ENCODE measurements at places on chromosomes 13 and 19.
A peak's percentile ranks its signal among the peaks of the same experiment; 100 is the strongest.

- DNase-seq: no peak
Observed at GRCh38 chr19:50791594-50792271, 1.5 kb downstream of the ACP4 start.

- no peak for DNase-seq
Observed at GRCh38 chr19:34309368-34310138, 55.2 kb downstream of the GARRE1 start.

GRCh38 chr19:32862741-32863140 lies 6.8 kb downstream of the SLC7A9 start:
- DNase-seq: no peak

DNA sequence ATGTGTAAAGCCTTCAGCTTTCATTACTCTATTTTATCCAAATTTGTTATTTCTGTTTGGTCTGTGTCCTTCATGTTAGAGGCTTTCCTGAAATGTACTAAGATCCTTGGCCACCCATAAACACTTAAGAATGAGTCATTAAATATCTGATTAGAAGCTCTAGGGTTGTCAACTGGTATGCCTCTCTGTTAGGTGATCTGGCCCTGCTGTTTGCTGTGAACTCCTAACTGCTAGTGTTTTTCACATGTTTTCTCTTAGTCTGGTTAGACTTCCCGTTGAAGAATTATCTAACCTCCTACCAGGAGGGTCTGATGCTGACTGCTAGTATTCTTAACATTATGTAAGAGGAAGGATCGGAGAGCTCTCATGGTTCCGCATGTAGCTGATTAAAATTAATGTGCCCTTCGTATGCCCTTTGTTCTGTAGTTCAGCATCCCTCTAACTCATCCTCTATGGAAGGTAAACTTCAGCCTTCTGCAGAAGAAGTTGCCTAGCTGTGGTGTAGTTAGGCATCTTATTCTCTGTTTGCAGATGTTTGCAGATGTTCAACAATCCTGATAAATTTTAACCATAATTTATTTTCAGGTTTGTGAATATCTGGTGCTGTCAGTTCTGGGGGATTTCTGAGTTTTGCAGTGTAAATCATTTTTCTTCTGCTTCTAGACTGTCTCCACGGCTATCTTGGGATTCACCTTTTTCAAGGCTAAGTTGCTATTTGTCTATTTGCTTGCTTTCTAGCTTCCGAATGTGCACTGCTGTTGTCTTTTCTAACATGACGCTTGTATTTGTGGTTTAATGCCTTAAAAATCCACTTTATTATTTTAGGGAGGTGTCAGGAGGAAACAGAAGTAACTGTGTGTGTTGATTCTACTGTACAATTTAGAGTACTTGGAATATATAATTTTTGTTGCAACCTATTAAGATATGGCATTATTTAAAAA lies 207.2 kb upstream of the SPRY2 start:
- DNase-seq: no peak

DNA sequence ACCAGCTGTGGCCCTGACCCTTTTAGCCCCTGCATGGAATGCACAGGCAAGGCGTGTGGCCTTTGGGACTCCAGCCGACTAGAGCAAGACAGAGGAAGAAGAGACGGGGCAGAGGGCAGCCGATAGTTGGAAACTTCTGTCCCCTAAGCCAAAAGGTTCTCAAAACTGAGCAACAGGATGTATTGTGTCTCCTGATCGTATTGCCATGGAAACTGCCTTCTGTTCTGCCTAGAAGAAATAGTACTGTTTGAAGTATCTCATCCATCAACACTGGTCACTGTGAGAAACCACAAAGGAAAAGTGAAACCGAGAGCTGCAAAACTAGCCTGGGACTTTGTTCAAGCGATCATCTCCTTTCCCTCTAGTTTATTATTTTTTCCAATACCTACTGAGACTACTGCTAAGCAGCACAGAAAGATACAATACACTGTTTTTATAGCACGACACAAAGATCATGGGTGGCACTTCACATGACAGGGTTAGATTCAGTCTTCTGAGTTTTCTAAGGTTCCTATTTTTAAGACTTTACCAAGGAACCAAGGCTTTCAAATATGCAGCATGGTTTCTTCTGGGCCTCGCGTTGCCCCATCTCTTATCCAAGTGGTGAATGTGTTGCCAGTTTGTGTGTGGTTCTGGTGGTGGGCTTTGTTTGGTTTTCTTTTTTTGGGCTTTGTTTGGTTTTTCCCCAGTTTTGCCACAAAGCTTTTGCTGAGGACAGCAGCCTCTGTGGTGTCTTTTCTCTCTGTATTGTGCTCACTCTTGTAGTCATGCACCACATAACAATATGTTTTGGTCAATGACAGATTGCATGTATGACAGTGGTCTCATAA lies 49.3 kb upstream of the GPR183 start:
- DNase-seq: no peak

DNA sequence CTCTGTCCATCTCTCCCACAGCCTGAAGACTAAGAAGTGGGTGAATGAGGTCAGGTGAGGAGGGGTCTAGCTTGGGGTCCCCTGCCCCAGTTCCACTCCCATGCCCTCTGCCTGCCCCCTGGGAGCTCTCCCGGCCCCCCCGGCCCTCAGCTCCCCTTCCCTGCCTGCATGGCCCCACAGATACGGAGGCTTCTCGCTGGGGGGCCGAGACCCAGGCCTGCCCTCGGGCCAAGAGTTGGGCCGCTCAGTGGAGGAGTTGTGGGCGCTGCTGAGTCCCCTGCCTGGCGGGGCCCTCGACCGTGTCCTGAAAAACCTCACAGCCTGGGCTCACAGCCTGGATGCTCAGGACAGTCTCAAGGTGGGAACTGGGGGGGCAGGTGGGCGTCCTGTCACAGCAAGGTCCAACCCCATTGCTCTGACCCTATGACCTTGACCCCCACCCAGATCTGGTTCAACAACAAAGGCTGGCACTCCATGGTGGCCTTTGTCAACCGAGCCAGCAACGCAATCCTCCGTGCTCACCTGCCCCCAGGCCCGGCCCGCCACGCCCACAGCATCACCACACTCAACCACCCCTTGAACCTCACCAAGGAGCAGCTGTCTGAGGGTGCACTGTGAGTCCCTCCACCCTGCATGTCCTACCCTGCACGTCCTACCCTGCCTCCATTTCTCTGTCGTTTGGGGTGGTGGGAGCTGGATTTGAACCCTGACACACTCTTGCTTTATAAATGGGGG lies 10.9 kb upstream of the ARHGAP45 start:
- DNase-seq: no peak

DNA sequence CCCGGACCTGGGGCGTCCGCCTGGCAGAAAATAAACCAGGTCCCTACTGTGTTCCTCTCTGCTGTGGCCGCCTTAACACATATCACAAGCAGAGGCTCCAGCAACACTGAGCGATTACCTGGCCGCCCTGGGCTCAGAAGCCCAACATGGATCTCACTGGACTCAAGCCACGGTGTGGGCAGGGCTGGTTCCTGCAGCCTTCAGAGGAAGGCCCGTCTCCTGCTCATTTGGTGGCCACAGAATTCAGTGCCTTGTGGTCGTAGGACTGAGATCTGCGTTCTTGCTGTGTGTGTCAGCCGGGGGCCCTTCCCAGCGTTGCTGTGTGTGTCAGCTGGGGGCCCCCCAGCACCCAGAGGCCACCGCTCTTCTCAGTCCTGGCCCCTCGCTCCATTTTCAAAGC lies 30.2 kb downstream of the C2CD4C start:
- DNase-seq: no peak

GRCh38 chr13:75399168-75399878 lies 82.6 kb downstream of the TBC1D4 start:
- no peak for DNase-seq

GRCh38 chr13:28467034-28467433 lies 27.9 kb downstream of the FLT1 start:
- no peak for DNase-seq

- DNase-seq: peak; percentile 22
Observed at GRCh38 chr13:101144808-101145419, 271.4 kb downstream of the NALCN start.

DNA sequence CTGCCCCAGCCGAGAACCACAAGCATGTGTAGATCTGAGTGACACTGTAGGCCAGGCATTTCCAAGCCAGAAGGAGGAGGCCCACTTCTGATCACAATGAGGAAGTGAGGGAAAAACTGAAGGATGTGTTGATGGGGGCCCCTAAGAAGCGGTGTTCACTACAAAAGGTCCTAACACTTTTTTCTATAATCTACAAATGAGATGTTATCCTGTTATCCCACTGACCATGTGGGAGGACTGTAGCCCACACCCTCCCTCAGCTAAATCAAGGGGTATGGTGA lies 99.0 kb upstream of the MCF2L start:
- no peak for DNase-seq

- no peak for DNase-seq
Observed at GRCh38 chr19:35098413-35099049, 17.1 kb upstream of the FXYD3 start.

DNA sequence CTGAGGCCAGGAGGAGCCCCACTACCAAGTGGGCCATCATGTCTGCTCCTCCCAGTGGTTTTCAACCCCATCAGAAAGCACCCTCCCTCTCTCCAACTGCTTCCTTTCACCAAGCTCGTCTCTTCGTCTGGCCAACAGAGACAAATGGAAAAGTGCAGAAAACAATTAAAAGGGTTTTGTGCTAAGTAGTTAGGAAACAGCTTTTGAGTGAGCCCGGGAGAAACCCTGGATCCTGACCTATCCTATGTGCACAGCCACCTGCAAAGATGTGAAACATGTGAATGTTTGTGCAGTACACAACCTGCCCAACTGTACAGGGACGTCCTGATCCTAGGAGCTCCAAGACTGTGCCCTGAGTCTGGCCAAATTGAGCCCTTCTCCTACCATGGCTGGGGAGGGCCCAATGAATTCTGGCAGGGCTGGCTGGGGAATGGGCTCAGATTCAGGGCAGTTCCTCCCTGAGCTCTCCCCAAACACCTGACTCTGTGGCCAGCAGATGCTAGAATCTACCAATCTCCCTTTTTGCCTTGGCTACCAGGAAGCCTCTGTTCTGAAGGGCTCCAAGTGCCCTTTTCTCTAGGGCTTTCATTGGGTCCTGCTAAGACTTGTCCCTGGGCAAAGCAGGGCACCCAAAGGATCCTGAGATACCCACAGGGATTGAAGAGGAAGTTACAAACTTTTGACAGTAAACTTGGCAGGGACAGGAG lies 7.9 kb downstream of the TLE5 start:
- DNase-seq: no peak

GRCh38 chr19:12667731-12668302 lies 1.2 kb downstream of the WDR83 start:
- no peak for DNase-seq

- no peak for DNase-seq
Observed at GRCh38 chr13:113126265-113127150, 3.9 kb downstream of the F10 start.

DNA sequence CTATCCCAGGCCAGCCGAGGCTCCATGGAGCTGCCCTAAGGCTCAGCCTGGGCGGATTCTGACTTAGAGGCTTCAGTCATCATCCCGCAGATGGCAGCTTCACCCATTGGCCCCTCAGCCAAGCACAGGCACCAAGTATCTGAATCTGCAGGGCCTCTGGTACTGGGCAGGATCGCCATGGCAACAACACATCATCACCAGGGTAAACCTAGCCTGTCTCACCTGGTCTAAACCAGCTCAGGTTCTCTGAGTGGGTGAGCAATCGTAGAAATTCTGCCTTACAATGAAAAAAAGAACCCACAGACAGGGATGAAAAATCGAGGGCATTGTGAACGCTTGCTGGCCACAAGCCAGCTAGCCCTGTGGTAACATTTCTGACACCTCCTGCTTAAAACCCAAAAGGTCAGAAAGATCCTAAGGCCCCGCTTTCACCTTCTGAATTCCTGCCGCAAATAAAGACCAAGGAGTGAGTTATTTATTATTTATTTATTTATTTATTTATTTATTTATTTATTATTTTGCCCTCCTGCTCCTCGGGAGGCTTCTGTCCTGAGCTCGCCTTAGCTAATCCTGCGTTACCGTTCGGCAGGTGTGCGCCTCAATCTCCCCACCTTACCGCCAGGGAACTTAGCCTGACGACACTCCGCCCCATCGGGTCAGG lies 12.0 kb upstream of the CEACAM21 start:
- DNase-seq: no peak

- no peak for DNase-seq
Observed at GRCh38 chr13:28161370-28161769, 23.0 kb downstream of the PAN3 start.

DNA sequence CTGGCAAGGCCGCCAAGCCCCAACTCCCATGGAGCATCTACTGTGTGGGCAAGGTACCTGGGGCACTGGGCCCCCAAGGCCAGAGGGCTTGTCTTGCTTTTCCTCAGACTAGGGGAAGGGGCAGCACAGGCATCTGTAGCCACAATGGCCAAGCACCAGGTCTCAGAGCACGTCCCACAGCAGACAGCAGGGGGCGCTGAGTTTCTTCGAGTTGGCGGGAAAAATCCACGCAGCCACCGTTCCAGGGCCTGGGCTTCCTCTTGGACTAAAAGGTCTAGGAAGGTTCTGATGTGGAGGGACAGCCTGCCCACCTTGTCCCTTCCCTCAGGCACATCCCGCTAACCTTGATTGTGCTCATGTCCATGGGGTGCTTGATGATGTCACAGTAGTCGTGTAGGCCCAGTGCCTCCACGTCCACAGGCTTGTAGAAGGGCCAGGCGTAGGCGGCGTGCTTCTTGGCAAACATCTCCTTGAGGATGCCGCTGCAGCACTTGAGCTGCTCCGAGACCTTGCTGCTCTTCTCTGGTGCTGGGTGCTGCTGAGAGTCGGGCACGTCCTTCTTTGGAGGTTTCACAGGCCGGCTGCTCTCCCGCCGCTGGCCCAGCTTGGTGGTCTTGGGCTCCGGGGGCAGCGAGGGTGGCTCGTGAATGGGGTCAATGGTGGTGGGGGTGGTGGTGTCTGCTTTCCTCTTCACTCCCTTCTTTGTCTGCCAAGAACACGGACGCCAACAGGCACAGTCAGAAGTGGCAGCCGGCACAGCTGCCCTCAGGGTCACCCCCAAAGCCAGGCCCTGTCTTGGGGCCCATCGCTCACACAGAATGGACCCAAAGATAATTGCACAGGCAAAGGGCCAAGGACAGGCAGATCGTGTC lies 32.0 kb upstream of the EPHX3 start:
- no peak for DNase-seq

GRCh38 chr13:63107179-63107943 lies 1691.7 kb upstream of the PCDH20 start:
- no peak for DNase-seq

GRCh38 chr19:55259540-55260210 lies 858 bp upstream of the PPP6R1 start:
- no peak for DNase-seq

DNA sequence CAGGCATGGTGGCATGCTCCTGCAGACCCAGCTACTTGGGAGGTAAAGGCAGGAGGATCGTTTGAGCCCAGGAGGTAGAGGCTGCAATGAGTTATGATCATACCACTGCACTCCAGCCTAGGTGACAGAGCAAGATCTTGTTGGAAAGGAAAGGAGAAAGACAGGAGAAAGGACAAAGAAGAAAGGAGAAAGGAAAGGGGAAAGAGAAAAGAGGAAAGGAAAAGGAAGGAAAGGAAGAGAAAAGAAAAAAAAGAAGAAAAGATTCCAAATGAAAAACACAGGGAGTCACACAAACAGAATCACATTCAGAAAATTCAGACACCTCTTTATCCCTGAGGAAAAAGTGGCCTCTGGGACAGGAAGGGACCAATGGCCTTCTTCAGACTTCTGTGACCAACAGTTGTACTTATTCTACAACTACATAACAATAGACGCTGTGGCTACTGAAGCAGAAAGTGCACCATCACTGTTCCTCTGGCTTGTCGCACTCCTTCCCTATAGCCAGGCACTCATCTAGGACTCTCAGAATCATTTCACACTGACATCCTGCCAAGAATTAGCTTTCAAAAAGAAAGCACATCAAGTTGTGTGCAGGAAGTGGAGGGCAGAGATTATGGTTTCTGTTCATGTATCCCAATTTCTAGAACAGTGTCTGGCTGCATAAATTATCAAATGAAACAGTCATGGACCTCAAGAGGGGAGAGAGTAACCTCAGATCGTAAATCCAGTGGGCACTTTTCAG lies 5.9 kb downstream of the MTMR6 start:
- peak; percentile 30 for DNase-seq

- DNase-seq: no peak
Observed at GRCh38 chr19:47129579-47129978, 1.1 kb upstream of the SAE1 start.

Measured in GM12864 (cell line).